Fibroblast of lung (primary cell): ENCODE measurements at places on chromosomes 1 and 21.

GRCh38 chr1:53862507-53862906, 24.4 kb upstream of the NDC1 start:
- no peak for DNase-seq

GRCh38 chr21:42208036-42208435, 10.9 kb upstream of the ABCG1 start:
- no peak for DNase-seq

DNA sequence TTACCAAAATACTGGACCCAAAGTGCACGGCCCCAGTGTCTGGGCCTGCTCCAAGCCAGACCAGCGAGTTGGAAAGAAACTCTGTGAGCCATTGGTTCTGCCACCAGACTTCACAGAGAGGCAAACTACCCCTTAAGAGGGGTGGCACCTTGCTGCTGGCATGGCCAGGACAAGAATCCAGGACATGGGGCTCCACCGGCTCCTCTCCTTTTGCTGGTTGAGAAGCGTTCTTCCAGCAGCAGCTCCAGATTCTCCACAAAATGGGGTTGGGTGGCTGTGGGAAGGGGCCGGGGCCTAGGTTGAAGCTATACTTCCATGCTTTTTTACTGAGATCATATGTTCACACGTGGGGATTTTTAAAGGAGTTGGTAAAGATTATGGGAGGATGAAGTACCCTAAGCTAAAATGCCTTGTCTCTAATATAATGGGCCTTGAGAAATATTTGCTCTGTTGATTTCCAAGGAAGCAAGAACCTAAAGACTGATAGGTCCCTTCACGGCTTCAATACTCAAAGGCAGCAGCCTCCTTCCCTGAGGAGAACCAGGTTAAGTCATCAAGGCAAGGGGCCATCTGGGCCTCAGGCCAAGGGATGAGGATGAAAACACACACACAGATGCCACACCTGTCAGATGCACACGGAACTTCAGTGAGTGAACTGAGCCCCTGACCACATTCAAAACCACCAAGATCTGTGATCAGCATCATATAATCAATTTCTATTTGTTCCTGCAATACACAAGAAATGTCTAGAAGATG, 3.1 kb downstream of the C1orf198 start:
- no peak for DNase-seq

GRCh38 chr1:8789314-8790214, 27.9 kb downstream of the RERE start:
- no peak for DNase-seq

- no peak for DNase-seq
Observed at GRCh38 chr1:161989786-161990185, 33.9 kb downstream of the OLFML2B start.

- no peak for DNase-seq
Observed at GRCh38 chr1:230081751-230082150, 14.7 kb downstream of the GALNT2 start.

DNA sequence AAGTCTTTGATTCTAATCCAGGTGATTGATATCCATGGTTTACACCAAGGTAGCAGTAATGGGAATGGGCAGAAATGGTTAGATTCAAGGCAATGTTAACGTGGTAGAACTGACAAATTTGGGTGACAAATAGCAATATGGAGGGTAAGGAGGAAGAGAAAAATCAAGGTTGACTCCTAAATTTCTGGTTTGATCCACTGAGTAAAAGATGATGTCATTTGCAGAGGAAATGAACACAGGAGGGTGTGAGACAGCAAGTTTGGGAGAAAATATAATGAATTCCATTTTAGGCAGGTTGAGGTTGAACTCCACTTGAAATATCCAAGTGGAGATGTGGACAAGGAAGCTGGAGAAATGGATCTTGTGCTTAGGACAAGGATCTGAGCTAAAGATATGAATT, 170.9 kb upstream of the CAMK1G start:
- no peak for DNase-seq

GRCh38 chr1:151346082-151346768, 827 bp downstream of the RFX5 start:
- no peak for DNase-seq

DNA sequence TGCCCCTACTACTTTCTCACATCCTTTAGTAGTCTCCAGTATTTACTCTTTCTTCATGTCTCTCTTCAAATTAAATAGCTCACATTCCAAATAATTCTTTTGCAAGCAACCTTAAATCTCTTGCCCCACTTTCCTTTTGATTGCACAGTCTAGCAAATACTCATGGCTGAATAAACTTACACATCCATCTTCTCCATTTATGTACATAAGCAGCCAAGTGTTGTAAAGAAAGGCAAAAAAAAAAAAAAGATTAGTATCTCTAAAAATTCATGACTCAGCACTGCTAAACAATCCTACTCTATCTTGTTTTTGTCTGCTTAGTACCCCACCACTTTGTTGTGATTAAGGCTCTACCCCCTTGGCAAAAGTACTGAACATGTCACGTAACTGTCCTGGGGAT, 42.6 kb downstream of the F13B start:
- DNase-seq: peak; percentile 16

DNA sequence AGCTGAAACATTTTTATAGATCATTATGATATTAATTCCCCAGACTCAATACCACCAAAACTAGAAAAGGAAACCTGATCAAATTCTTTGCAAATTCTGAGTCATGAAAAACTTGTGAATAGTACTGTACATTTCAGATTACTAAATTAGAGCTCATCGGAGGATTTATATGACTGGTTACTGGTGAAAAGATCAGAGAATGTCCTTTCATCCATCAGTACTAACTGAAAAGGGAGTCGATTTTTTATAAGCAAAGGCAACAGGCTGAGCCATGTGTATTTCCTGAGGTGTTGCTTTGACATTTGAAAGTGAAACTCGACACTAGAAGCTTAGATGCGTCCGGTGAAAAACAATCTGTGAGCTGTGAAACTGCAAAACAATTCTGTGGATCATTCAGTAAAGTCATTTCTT, 155.7 kb downstream of the TNFSF18 start:
- peak; percentile 52 for DNase-seq

DNA sequence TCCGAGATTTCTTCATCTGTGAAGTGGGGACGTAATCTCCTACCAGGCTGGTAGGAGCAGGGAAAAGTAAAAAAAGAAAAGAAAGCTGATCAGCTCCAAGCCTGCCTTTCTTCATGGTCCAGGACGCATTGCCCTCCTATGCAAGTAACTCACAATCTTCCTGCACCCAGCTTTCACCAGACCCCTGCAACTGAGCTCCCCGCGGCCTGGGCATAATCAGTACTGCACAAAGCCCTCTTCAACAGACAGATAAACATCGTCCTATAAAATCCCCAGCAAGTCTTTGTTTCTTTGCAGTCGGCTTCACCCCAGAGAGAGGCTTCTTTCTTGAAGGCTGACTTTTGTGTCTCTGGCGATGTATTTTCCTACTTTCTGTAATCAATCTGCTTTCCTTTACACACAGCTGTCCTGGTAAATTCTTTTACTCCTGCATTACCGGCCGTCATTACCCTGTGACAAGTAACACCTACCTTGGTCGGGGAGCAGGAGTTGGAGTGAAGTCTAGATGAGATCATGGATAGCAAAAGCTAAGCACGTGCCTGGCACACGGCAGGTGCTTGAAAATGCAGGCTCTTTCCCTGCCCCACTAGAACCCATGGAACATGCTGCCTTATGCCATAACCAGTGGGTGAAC, 8.3 kb downstream of the PADI1 start:
- DNase-seq: no peak

GRCh38 chr21:42313501-42313969, 1.7 kb downstream of the TFF3 start:
- DNase-seq: no peak

DNA sequence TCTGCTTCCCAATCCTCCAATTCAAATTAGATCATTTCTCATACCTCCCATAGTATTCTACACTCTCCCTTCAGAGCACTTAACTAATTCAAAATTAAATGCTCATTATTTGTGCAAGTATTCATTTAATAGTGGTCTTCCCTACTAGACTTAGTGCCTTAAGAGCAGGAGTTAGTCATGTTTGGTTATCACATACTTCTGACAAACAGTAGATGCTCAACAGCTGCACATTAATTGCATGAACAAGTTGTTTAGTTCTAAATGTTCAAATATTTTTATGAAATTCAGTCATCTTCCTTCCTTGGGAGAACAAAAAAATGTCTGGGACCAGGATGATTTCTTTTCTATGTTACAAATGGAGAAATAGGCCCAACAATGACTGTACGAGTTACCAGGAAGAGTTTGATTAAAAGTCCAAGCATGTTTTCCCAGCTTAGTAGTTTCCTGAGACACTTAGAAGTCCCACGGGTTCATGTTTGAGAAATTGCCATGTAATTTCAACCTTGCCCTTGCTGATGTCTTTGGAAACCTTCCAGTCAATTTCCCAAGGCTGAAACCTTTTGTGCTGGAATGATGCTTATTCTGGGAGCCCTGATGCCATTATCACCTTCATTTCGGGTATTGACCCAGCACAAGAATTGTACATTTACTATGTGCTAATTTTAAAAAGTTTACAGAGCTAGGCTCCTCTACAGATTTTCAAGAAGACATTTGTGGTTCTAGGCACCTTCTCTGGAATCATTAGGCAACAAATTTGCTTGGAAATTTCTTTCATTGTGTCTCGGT, 437.9 kb upstream of the PLXNA2 start:
- DNase-seq: no peak

DNA sequence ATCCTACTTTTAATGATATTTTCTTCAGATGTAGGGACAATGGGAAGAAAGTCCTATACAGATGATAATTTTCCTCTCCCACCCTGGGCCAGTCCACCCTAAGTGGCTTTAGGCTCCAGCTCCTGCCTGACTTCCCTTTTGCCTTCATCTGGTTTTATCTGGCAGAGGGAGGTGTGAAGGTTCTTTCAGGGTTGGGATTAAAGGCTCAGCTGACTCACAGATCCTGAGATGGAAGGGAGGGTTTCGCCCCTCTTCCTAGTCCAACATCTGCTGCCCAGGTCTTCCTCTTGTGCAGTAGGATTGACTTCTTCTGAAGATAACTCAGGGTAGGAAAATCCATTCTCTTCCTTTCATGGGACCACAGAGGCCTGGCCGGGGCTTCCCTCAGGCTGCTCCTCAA, 362.4 kb upstream of the KAZN start:
- DNase-seq: no peak

DNA sequence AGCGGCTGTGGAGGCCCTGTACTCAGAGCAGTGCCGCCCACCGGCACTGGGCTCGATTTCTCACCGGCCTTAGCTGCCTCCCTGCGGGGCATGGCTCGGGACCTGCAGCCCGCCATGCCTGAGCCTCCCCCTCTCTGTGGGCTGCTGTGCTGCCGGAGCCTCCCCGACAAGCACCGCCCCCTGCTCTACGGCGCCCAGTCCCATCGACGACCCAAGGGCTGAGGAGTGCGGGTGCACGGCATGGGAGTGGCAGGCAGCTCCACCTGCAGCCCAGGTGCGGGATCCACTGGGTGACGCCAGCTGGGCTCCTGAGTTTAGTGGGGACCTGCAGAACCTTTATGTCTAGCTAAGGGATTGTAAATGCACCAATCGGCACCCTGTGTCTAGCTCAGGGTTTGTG, 5.2 kb upstream of the SOD1 start:
- DNase-seq: no peak

DNA sequence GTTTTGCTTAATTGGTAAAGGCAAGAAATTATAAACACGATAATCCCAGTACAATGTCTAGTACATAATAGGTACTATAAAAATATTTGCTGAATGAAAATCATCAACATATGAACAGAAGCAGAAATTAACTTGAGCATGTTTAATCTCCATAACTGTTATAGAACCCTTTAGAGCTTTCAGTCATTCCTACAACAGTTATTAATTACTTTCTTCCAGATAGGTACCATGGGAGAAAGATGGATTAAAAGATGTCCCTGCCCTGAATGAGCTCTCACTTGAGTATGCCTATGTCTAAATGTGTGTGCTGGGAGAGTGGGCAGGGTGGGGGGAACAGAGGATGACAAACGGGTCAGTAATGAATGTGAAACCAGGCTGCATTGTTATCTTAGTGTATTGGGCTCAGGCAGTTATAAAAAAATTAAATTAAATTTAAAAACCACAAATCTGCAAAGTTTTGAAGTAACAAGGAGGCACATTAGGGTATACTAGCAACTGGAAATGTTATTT, 2.4 kb downstream of the EPS15 start:
- DNase-seq: no peak
